ENCODE measurements at places on chromosomes 2 and 18. TPM values are rescaled to one million over a fixed set of nuclear protein-coding genes. Genes with fewer than 3 reads are reported as not detected.
A peak's percentile ranks its signal among the peaks of the same experiment; 100 is the strongest.

Gene OBSL1
- 15.2 TPM for polyA plus RNA-seq

Gene TMEM182
- polyA plus RNA-seq: 2.9 TPM

- H3K27ac ChIP-seq: no peak overlapping the region
- peak; percentile 48 for DNase-seq
- H3K36me3 ChIP-seq: no peaks in the 10 kb centered on the region
- H3K4me1 ChIP-seq: no peaks in the 10 kb centered on the region
- no peaks in the 10 kb centered on the region for H3K27me3 ChIP-seq
Measured at GRCh38 chr2:151657667-151658076, 76.6 kb downstream of the NEB start.

DNA sequence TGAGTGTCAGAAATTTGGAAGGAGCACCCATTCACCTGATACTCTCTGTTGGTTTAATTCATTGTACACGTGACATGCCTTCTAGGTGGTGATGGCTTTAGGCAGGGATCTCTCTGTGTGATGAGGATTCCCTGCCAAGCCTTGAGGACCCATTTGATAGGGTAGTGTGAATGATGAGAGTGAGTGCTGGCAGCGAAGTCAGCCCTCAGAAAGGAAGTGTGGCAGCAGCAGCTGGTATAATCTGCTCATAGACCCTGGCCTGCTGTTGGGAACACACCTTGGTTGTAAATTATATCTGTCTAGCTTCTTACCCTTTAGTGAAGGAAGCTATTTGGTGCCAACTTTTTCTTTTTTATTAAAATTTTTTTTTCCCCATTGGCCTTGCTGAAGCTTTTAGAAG, 164.5 kb downstream of the HAUS1 start:
- H3K4me3 ChIP-seq: no peak overlapping the region
- H3K27ac ChIP-seq: no peak overlapping the region
- no peak for DNase-seq

DNA sequence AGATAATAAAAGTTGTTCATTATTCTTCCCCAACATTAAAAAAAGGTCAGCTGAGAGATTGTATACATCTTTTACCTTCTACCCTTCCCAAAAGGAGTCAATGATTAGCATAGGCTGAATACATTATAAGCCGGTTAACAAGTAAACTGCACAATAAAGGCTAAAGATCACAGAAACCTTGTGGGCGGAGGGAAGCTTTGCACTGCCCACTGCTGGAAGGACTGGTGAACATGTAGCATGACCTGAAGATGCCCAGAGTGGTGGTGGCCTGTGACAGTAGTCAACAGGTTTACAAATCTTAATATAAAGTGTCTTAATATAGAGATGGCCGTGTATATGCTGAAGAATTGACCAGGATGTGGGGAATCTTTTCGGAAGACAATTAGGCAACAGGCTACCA, 35.6 kb downstream of the ARL5A start:
- no peak overlapping the region for H3K27ac ChIP-seq
- no peak for DNase-seq
- no peaks in the 10 kb centered on the region for H3K27me3 ChIP-seq
- H3K4me3 ChIP-seq: no peak overlapping the region
- H3K36me3 ChIP-seq: no peaks in the 10 kb centered on the region
- no peaks in the 10 kb centered on the region for H3K4me1 ChIP-seq

GRCh38 chr2:24199968-24200590, 25.2 kb downstream of the FAM228A start:
- no peaks in the 10 kb centered on the region for H3K27me3 ChIP-seq
- no peak for DNase-seq
- H3K4me1 ChIP-seq: no peaks in the 10 kb centered on the region
- H3K36me3 ChIP-seq: peaks cover 2% of the 10 kb centered on the region
- H3K4me3 ChIP-seq: no peak overlapping the region

- H3K27me3 ChIP-seq: no peaks in the 10 kb centered on the region
- DNase-seq: peak; percentile 96
- no peaks in the 10 kb centered on the region for H3K36me3 ChIP-seq
Measured at GRCh38 chr18:10519999-10520935, 5.6 kb upstream of the NAPG start.

DNA sequence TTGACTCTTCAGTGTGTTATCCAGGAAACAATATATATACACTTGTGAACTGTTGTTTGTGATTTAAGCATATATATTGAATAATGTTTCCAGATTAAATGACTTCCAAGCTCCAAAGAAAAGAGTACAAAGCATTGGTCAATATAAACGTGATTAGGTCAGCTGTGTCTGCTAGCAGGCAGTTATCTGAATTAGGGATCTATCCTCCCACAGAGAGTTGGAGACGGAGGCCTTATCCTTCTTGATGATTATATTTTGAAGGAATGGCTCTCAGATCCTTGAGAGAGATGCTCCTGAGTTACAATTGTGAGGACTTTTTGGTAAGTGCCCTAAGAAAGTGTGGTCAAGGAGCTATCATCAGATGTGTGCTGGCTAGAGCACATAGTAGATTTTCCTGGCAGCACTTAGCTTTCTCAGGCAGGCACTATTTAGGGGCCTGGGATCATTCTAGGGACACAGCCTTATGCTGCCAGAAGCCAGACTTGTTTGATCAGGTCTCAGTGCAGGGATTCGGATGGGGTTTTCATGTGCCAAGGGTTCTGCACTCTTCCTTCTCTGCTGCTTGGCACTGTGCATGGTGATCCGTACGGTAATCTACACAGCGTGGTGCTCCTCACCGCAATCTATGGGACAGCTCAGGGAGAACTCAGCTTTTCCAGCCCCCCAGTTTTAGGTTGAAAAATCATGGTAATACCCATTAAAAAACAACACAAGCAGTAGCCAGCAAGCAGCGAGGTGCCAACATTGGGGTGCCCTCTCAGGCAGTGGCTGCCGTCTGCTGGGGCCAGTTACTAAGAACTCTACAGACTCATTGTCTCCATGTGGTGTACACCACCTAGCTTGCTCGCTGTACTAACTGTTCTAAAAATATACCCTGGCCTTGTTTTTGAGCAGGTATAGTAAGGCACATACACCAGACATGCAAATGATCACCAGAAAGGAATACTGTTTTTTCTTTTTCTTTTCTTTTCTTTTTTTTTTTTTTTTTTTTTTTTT, 8.0 kb upstream of the ZDBF2 start:
- peaks cover 39% of the 10 kb centered on the region for H3K27me3 ChIP-seq
- no peaks in the 10 kb centered on the region for H3K4me1 ChIP-seq
- no peak overlapping the region for H3K27ac ChIP-seq
- DNase-seq: no peak

Measured in fibroblast of lung (primary cell).